ENCODE measurements at places on chromosomes 16 and 17.

GRCh38 chr17:80980397-80981061, 11.1 kb upstream of the CHMP6 start:
- peak; percentile 46 for DNase-seq

- no peak for DNase-seq
Observed at GRCh38 chr16:12590963-12591362, 212.7 kb downstream of the CPPED1 start.

- DNase-seq: peak; percentile 20
Observed at GRCh38 chr16:3637371-3637923, 17.0 kb upstream of the DNASE1 start.

GRCh38 chr16:75527825-75528299, 8.0 kb downstream of the CHST5 start:
- no peak for DNase-seq
